ENCODE measurements at places on chromosomes 7 and 10.

GRCh38 chr7:7812112-7812511, 93.7 kb upstream of the RPA3 start:
- DNase-seq = no peak

DNA sequence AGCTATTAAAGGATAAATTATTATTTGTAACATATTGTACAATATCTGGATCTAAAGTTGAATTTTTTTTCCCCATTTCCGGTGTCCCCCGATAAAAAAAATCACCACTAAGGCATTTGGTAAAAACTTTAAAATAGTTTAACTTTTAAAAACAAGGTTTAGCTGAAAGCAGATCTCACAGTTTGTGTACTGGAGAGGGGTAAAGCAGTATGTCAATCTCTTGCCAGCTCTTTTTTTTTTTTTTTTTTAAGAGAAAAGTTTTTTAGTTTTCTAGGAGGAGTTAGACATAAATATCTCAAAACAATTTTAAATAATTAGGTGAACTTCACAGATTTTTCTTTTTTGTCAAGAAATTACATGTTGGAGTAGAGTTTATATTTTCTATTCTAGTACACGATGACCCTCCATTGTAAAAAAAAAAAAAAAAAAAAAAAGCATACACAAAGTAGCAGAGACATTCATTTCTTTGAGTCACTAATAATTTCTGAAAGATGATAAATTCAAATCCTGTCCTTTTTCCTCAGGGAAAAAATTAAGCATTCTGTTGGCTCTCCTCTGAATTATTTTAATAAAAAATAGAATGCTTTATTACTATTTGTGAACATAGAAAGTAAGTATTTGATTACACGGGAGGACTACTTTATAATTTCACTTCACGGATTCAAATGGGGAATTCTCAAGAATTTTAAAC, 1.9 kb upstream of the HBP1 start:
- DNase-seq = no peak

- DNase-seq = peak; percentile 6
These were observed 456 bp upstream of the DLD start for GRCh38 chr7:107890493-107890961.

DNA sequence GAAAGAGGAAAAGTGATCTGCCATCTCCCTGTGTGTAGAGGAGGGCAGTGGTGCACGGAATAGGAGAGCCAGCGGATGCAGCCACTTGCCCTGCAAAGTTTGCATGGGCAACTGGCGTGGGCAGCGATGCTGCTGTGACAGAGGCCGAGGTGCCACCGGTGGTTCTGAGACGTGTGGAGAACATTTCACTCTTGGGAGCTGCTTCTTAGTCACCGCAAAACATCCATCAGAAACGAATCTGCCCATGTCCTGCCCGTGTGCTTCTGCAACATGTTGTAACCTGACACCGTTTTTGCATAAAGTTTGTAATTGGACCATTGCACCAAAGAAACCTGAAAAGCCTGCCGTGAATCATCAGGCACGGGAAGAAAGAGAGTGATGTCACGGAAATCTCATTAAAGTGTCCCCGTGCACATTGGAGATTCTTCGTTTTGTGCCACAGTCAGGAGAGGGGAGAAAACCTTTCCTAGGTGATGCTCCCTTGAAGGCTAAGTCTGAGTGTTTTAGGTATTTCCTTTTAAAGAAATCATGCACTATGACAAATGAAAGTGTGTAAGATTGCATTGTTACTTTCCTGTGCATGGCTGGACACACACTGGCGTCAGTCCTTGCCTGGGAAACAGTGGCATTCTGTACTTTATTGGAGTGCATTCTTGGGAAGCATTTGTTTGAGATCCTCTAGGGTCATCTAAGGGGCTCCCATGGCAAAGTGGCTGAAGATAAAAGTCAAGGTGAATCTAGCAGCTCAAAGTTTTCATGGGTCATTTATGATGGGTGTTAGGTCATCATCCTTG, 302.6 kb downstream of the KLF6 start:
- DNase-seq = no peak

GRCh38 chr10:49743464-49744075, 18.6 kb downstream of the OGDHL start:
- no peak for DNase-seq

DNA sequence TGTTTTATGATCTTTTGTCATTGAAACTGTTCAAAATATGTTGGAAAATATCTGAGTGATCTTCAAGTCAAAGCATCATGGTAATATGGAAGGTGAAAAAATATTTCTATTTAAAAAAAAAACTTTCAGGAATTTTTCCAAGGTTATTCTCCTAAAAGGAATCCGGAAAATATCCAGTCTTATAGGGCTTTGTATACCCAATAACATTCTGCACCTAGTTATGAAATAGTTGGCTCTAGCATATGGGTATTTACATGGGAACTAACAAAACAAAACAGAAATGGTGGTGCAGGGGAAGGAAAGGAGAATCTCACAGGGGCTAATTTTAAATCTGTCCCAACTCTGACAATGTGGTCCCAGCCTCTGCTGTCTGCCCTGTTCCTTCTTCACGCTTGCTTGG, 167.1 kb upstream of the RHEB start:
- DNase-seq = no peak

DNA sequence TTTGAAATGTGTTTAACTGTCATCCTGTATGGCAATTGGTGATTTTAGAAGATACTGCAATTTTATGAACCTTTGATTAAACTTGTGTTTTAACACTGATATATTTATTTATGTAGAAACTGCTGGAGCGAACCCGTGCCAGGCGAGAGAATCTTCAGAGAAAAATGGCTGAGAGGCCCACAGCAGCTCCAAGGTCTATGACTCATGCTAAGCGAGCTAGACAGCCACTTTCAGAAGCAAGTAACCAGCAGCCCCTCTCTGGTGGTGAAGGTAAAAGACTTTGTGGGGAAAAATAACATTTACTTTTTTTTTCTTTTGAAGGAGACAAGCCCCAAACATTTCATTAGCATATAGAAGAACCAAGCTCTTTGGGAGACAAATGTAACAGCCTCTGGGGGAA, 6.5 kb downstream of the ANLN start:
- peak; percentile 11 for DNase-seq

- no peak for DNase-seq
These were observed 91.2 kb downstream of the DNAJB6 start for GRCh38 chr7:157427811-157428553.

GRCh38 chr10:84543948-84544347, 215.6 kb downstream of the CCSER2 start:
- no peak for DNase-seq

- DNase-seq = no peak
These were observed 125.7 kb upstream of the KCTD7 start for GRCh38 chr7:66503036-66503370.

DNA sequence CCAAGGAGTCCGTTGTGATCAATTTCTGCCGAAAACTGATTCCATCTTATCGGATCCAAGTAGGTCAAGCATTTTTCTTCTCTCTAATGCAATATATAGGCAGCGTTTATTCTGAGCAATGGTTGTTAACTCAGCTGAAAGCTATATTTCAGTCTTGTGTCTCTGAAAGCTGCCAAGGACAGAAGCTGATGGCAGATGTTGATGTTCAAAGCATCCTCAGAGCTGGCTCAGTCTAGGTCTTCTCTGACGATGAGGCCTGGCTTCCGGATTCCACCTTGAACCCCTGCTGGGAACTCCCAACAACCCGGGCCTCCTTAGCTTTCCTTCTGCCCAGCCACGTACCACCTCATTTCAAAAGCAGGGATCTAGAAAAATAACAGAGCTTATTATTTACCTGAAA, 863.6 kb downstream of the NRG3 start:
- DNase-seq = no peak

GRCh38 chr7:157402388-157402703, 65.5 kb downstream of the DNAJB6 start:
- no peak for DNase-seq

DNA sequence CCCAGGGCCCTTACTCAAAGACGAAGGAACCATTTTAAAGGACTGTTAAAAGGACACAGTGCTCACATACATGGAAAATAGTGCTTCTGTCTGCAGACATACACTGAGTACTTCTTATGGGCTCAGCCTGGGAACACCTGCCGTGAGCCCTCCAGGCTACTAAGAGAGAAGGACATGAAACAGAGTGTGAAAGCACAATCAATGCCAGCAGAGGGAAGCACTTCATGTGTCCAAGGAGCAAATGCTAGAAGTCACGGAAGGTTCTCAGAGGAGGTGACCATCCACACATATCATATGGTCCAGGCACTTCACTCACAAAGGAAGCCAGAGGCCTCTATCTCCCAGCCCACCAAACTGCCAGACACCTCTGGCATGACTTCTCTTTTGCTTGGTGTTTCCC, 15.5 kb downstream of the ELMO1 start:
- no peak for DNase-seq

- no peak for DNase-seq
These were observed 139.5 kb upstream of the FZD8 start for GRCh38 chr10:35781643-35782035.

GRCh38 chr10:47374611-47375536, 9.2 kb downstream of the ZNF488 start:
- DNase-seq = no peak

DNA sequence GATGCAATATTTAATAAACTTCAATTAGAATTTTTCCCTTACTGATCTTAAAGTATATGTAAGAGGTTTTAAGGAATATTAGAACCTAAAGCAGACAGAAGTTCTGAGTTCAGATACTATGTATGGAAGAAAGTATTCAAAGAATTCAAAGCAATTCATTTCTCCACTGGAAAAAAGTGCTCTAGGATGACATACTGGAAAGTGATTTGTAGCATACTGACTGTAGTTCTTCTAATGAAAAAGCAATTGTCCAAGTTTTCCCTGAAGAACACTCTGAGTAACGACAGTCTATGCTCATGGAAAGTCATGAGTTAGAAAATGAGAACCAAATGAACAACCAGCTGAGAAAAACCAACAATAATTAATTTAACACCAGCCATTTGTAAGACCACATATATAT, 180.8 kb upstream of the SLC26A5 start:
- DNase-seq = no peak

GRCh38 chr7:24401628-24402593, 117.9 kb downstream of the NPY start:
- DNase-seq = peak; percentile 5

GRCh38 chr7:36896418-36896817, 172.1 kb upstream of the AOAH start:
- no peak for DNase-seq

DNA sequence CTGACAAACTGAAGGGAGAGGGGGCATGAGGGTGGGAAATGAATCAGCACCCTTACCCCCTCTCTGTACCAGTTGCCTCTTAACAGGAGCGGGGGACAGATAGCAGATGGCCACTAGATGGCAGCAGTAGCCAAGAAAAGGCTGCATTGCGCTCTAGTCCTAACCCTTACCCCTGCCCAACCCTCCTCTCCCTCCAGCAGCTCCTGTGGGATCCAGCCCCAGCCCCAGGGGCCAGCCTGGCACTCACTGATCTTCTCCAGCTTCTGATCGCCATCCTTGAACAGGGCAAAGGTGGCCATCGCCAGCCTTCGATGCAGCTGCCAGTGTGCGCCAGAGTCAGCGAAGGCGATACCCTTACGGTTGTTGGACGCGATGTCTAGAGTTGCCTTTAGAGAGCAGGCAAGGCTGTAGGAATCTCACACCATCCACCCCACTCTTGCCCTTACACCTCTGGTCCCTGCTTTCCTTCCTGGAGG, 2.2 kb downstream of the CYP17A1 start:
- peak; percentile 72 for DNase-seq

DNA sequence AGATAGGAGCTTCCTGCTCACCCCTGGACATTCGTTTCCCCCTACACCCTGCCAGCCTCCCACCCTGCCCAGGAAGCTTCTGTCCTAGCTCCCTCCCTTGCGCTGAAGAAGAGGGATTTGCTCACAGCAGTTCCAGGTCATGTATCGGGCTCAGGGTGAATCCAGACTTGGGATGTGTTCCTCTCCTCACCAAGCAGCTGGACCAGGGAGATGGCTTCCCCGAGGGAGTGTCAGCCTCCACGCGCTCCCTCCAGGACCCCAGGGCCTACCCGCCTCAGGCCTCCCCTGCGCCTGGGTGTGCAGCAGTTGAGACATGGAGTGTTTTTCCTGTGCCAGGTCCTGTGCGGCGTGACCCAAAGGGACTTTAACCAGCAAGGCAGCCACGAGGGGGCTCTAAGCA, 435.6 kb upstream of the FOXK1 start:
- no peak for DNase-seq

DNA sequence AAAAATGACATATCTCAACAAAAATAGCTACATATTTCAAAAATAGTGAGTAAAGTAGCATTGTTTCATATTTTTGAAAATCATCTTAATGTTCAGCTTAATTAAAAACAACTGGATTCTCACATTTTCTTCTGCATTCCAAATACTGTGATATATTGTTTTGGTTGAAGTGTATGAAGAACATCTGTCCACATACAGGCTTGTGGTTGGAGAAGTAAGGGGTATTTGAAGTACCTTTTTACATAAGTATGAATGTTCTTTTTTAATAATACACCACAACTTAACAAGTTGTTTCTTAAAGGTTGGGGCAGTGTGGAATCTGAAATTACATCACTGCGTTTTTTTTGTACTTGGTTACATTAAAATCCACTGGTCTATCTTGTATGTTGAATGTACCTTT, 442.5 kb downstream of the KIF20B start:
- DNase-seq = no peak

DNA sequence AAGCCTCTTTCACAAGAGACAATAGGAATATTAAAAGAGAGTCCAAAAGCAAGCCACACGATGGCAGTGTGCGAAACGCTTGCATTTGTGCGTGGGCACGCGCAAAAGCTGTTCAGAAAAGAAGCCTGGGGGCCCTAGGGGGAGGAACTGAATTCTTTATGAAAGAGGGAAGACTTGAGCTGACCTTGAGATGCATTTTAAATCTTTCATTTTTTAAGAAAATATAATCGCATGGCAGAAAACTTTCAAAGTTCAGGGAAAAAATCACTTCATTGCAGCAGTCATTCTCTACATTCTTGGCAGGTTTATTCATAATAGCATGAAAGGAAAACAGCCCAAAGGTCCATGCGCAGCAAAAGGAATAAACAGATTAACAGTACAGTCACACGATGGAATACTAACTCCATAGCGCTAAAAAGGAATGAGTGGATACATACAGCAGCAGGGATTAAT, 206.5 kb upstream of the PRKCQ start:
- no peak for DNase-seq

- no peak for DNase-seq
These were observed 974.0 kb upstream of the GHITM start for GRCh38 chr10:83165265-83165664.

- no peak for DNase-seq
These were observed 44.1 kb downstream of the NPY start for GRCh38 chr7:24328050-24328449.

DNA sequence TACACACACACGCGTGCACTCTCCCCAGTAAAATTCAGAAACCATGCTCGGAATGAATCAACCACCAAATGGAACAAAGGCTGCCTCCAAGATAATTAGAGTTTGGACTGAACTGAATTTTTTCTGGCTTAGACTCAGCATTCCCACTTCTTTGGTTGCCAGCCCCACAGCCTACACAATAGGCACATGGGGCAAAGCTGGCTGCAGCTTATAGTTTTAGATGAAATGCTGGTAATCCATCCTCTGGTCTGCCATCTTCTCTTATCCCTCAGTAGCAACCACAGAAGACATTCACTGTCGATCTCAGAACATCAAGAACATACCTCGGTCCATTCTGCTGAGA, 44.2 kb downstream of the PDE1C start:
- no peak for DNase-seq

GRCh38 chr10:88150339-88150738, 286.9 kb downstream of the PTEN start:
- DNase-seq = no peak

- no peak for DNase-seq
These were observed 15.2 kb upstream of the CYREN start for GRCh38 chr7:135185471-135186260.
